ENCODE measurements at places on chromosomes 2 and 18.

DNA sequence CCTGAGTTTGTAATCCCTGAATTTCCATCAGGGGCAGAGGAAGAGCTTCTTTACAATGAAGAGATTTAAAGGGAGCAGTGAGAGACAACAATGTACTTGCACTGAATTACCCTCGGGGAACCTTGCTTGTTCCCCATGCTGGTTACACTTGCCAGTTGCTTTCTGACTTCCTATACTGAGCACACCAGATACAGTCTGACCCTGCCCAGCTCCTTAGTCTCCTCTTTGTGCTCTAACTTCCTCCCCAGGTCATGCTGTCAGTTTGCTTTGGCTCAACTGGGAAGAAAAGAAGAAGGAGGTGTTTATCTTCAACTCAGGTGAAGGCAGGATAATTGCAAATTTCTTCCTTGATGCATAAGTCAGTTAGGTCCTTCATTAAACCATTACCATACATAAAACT is 658.4 kb downstream of the NYAP2 start:
- no peak for DNase-seq

DNA sequence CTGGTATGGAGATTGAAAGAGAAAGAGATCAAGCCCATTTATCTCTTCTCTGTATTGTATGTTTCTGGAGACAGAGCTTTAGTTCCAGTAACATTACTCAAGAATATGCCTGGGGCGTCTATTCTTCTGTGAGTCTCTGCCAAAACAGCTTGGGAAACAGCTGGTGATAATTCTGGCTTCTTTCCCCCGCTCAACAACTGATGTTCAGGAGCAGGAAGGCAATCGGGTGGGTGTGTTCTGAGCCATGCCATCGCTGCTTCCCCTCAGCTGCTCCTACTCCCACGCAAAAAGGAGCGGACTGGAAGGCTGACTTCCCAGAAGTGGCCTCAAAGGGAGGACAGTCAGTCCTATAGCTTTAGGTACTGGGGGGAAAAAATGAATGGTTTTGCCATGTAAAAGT is 695.1 kb downstream of the PLCL1 start:
- no peak for DNase-seq

DNA sequence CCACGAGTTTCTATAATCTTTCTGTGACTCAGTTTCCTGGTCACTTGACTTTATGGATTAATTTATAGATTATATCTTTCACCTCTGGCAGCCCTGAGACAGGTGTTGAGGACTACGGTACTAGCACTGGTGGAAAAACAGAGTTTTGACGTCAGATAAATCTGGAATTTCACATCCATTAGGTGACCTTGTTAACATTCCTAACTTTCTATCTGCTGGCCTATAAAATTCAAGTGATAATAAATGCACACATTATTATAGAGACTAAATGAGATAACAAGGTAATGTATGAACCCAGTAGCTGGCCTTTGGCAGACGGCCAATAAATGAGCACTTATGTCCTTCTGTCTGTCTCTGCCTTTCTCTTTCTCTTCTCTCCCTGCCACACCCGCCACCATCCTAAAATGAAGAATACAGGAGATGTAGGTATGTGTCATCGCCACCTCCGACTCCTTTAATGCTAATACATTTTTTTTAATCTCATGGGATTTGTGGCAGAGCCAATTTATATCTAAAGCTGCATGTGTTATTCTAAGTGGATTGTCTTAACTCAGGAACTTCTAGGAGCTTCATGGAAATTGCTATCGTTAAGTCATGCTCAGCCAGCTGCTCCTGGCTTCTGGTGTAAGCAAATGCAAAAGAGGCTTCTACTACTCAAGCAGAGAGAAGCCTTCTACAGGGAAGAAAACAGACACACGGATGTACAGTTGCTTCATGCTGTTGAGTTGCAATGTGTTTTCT is 2.3 kb downstream of the TM4SF20 start:
- peak; percentile 42 for DNase-seq

- peak; percentile 78 for DNase-seq
Measured at GRCh38 chr2:40384714-40385113, 67.2 kb downstream of the SLC8A1 start.

DNA sequence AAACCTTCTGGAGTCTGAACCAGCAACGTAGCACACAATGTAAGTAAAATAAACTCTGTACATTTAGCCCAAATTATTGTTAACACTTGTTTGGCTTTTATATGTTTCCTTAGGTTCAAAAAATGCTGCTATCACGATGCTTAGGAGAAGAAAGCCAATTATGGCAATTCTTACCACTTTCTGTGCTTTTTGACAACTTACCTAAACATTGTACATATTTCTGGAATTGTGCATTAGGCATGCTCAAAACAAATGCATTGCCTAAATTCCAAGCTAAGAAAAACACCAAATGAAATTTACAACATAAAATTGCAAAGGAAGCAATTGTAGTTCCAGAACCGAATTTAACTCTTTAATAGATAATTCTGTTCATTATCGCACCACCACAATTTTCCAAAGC is 585.6 kb upstream of the DSEL start:
- no peak for DNase-seq
